Hepatocyte (in vitro differentiated cells): ENCODE measurements at places on chromosomes 1 and 21. TPM values are rescaled to one million over a fixed set of nuclear protein-coding genes. Genes with fewer than 3 reads are reported as not detected.
A peak's percentile ranks its signal among the peaks of the same experiment; 100 is the strongest.

The TPTE gene
- not detected in 2 replicates for total RNA-seq

The ANKRD45 gene
- total RNA-seq: 0.10 TPM in 1 of 2 replicates, not detected in the other

- H3K27ac ChIP-seq: no peak overlapping the region
- no peaks in the 10 kb centered on the region for H3K36me3 ChIP-seq
- no peak overlapping the region for H3K4me3 ChIP-seq
- H3K4me1 ChIP-seq: no peaks in the 10 kb centered on the region
These were observed 29.6 kb upstream of the RGS16 start for GRCh38 chr1:182633657-182634281.

DNA sequence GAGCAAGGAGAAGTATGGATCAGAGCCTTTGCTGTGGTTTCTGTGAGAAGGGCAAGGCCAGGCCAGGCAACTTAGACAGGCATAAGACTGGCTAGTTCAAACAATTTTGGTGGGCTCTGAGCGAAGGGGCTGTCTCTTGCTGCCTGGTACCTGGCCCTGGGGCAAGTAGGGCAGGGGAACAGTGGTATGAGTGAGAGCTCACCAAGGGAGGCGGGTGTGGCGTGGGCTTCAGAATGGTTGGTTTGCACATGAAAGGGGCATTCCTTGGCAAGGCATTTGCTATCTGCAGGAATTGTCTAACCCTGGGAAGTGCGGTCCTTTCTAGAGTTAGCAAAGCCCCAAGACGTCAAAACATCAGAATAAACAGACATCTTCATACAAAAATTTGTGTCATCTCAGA lies 210.5 kb downstream of the CAMTA1 start:
- H3K4me3 ChIP-seq: no peak overlapping the region
- H3K4me1 ChIP-seq: no peaks in the 10 kb centered on the region
- H3K27ac ChIP-seq: no peak overlapping the region
- H3K27me3 ChIP-seq: no peaks in the 10 kb centered on the region
- no peaks in the 10 kb centered on the region for H3K36me3 ChIP-seq
- DNase-seq: no peak

- H3K36me3 ChIP-seq: no peaks in the 10 kb centered on the region
- no peak for DNase-seq
- peaks cover 6% of the 10 kb centered on the region for H3K4me1 ChIP-seq
- no peaks in the 10 kb centered on the region for H3K27me3 ChIP-seq
- no peak overlapping the region for H3K27ac ChIP-seq
These were observed 2.6 kb downstream of the PRDM2 start for GRCh38 chr1:13702425-13703127.

- peak overlapping the region; percentile 64 for H3K27ac ChIP-seq
- H3K4me1 ChIP-seq: peaks cover 17% of the 10 kb centered on the region
- DNase-seq: peak; percentile 72
- H3K4me3 ChIP-seq: no peak overlapping the region
These were observed 58.3 kb upstream of the SDC3 start for GRCh38 chr1:30966690-30967369.
